ENCODE measurements at places on chromosomes 12 and 14. TPM values are rescaled to one million over a fixed set of nuclear protein-coding genes. Genes with fewer than 3 reads are reported as not detected.

FBXO21 gene
- total RNA-seq = 42.0 TPM

CCDC175 gene
- total RNA-seq = not detected

RASSF3 gene
- total RNA-seq = 64.8 TPM

KCNJ8 gene
- 0.10 TPM for total RNA-seq

TMEM229B gene
- total RNA-seq = 2.9 TPM

SLC15A4 gene
- 58.3 TPM for total RNA-seq

RAPGEF3 gene
- total RNA-seq = 24.4 TPM

LHX5 gene
- not detected for total RNA-seq

OVCH1 gene
- total RNA-seq = not detected

SLC39A5 gene
- not detected for total RNA-seq

KCNH3 gene
- not detected for total RNA-seq

SLC24A4 gene
- total RNA-seq = 0.18 TPM

FAIM2 gene
- not detected for total RNA-seq

FAM181A gene
- total RNA-seq = not detected

GLT8D2 gene
- 3.8 TPM for total RNA-seq

GRCh38 chr14:61478971-61479473, 157.6 kb downstream of the PRKCH start:
- no peak for DNase-seq

DNA sequence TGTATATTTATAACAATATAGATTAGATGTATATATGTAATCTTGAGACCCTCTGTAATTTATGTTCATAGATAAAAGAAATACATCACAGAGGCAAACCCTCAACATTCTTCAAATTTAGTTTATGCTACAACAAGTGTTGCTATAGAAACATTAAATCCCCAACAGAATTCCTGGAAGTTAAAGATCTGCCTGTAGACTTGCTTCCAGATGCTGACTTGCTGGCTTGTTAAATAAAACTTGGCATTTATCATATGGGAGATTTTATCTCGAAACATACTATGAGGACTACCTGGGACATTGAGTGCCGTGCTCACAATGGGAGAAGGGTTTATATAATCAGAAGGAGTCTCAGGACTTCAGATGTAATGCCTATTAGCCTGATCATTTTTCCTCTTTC, 136.3 kb upstream of the PLXNC1 start:
- no peak for DNase-seq

- DNase-seq = no peak
Measured at GRCh38 chr12:16763901-16764300, 157.9 kb upstream of the LMO3 start.

DNA sequence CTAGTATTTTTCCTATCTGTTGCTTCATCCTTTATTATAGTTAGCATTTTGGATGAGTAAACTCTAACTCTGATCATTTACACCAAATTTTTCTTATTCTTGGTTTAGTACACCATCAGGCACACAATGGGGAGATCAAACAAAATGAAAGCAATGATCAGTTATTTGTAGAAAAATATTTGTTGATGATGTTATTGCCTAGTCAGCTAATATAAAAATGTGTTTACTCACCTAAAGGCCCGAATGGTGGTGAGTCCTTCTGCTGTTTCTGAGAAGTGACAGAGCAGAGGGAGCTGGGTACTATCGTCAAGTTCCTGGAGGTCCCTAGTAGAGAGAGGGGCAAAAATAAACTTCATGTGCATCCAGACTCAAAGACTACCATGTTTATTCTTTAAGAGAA, 63.3 kb upstream of the KCNJ8 start:
- DNase-seq = no peak

- no peak for DNase-seq
Measured at GRCh38 chr12:131235871-131236271, 282.2 kb downstream of the ADGRD1 start.

- DNase-seq = no peak
Measured at GRCh38 chr14:103216857-103217256, 93.6 kb downstream of the TNFAIP2 start.

GRCh38 chr14:32434180-32434579, 105.1 kb downstream of the AKAP6 start:
- DNase-seq = no peak

GRCh38 chr14:69582829-69583228, 8.2 kb upstream of the CCDC177 start:
- no peak for DNase-seq

DNA sequence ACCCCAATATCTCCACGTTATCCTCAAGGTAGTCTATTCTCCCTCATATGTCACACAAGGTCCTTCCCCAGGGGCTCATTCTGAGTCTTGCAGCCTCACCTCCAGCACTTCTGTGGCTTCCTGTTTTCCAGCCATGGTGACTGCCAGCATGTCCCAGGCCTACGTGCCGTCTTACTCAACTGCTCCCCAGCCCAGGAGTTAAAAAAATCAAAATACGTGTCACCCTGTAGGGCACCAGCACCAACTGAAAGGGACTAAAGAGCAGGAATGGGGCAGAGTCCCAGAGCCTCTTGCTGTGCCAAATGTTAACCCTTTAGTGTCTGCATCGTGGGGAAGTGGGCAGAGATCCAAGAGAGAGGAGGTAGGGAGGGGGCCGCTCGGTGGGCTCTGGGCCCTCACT, 37.0 kb upstream of the MED13L start:
- DNase-seq = no peak

- no peak for DNase-seq
Measured at GRCh38 chr12:11962860-11963259, 107.9 kb upstream of the BCL2L14 start.

GRCh38 chr14:51873221-51873893, 12.9 kb downstream of the GNG2 start:
- DNase-seq = peak; percentile 78

DNA sequence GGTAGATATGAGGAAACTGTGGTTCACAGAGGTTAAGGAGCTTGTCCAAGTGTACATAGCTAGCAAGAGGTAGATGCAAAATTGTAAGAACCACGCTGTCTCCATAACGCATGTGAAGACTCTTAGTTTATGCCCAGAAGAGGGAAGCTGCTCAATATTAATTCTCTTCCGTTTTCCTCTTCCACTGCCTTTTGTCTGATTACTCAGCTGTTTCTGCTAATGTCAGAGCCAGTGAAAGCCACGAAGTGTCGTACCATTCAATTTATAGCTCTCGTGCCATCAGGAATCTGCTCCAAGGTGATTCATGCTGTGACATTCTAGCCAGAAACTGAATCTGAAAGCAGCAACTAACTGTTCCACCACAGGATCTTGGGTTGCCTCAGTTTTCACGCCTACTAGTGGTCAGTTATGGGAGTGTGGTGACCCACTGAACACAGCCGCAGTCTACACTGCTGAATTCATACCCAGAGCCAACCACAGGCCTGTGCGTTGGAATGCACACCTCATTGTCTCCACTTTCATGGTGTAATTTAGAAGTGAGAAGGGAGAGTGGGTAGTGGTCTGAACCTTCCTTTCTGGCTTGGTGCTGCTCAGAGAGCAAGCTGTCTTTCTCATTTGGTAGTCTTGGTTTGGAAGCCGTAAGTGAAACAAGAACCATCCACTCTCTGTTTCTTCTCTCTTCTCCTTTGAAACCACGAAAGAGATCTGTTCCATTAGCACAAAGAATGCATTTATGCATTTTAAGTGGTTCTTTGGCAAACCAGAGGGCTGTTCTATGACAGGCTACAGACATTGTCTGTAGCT, 74.2 kb upstream of the NAP1L1 start:
- DNase-seq = peak; percentile 61

- no peak for DNase-seq
Measured at GRCh38 chr12:46387670-46388069, 15.1 kb upstream of the SLC38A2 start.

DNA sequence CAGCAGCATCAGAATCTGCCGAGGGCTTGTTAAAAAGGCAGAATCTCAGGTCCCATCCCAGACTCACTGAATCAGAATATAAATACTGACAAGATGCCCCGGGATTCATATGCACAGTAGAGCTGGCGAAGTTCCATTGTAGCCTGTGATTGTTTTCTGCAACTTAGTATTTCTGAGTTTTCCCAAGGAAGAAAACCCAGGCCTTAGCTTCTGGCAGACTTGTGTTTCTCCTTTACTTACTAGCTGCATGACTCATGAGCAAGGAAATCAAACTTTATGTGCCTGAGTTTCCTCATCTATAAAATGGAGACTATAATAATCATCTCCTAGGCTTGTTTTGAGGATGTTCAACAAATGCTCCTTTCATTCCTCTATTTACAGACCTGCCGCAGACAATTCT, 278.5 kb upstream of the PLEKHG7 start:
- no peak for DNase-seq

- DNase-seq = no peak
Measured at GRCh38 chr12:70763666-70764065, 126.4 kb upstream of the PTPRB start.

DNA sequence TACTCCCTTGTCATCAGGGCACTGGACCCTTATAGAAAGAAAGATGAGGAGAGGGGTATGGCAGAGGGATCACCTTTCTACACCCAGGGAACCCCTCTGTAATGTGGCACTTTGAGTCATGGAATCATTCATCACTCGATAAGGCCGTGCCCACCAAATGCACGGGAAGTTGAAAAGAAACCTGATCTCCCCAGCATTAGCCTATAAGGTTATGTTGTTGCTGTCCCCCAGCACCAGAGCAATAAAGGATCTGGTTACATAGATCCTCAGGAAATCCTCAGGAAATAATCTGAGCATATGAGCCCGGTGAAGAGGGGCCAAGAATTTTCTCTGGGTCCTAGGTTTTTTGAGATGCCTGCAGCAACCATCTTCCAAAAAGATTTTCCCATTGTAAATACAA, 148.8 kb upstream of the CRY1 start:
- DNase-seq = no peak

DNA sequence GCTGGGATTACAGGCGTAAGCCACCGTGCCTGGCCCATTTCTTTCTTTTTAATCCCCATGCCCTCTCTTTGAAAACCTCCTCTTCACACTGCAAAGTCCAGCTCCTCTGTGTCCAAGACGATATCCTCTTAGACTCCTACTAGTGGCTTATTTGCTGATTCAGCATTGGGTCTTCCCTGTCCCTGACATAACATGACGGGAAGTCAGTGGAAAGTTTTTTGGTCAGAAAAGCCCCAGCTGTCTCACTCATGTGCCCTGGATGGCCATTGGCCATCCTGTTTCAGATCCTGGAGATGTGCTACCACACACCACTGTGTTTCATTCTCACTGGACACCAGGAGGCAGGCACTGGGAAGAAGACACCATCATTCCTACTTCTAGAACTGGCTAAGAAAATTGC, 102.6 kb upstream of the MED13L start:
- no peak for DNase-seq

Data from glomerular endothelial cell (primary cell).